ENCODE measurements at places on chromosomes 12 and 14.

DNA sequence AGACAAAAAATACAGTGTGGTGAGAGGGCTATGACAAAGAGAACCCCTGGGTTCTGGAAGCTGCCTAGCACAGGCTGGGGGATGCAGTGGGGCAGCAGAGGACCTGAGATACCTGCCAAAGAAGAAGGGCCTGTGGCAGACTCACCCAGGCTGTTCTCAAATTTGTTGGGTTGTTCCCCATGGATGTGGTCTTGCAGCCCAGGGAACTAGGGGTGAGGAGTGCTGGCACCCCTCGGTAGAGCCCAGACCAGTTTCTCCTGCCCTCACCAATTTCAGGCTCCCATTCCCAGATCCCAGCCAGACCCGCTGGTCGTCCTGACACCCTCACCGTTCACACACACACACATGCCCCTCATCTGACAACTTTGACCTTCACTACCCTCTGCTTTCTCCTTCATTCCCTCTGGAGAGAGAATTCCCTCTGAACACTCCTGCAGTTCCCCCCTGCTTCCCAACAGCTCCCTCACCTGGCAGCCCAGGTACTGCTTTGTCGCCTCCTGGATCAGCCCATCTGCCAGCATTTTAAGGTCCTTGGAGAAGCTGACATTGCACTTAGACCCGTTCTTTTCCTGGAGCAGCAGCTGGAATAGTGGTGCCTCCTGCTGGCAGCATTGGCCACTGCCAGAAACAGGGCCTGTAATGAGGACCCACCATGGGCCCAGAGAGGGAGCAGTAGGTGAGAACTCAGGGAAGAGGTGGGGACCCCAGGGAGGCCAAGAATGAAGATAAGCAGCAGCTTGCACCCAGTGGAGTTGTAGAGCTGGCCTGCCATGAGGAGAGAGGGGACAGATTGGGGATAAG lies 5.9 kb upstream of the GDF11 start:
- no peaks in the 10 kb centered on the region for H3K27me3 ChIP-seq
- DNase-seq, result peak; percentile 41
- no peak overlapping the region for H3K4me3 ChIP-seq
- H3K27ac ChIP-seq, result no peak overlapping the region
- H3K4me1 ChIP-seq, result peaks cover 12% of the 10 kb centered on the region
- H3K36me3 ChIP-seq, result no peaks in the 10 kb centered on the region

DNA sequence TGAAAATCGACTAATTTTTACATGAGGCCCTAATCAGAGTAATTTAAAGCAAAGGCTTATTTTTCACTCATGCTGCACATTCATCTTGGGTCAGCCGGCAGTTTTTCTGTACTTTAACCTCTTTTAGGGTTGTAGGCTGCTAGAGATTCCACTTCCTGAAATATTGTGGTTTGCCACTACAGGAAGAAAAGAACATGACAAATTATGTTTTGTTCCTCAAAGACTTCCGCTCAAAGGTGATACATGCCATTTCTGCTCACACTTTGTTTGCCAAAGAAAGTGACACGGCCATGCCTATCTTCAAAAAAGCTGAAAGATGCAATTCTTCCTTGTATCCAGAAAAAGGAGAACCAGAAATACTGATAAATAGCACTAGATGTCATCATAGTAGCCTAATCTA lies 183.4 kb upstream of the PPFIA2 start:
- peak; percentile 67 for DNase-seq
- H3K4me3 ChIP-seq, result no peak overlapping the region
- no peaks in the 10 kb centered on the region for H3K36me3 ChIP-seq
- H3K4me1 ChIP-seq, result peaks cover 9% of the 10 kb centered on the region
- no peaks in the 10 kb centered on the region for H3K27me3 ChIP-seq

DNA sequence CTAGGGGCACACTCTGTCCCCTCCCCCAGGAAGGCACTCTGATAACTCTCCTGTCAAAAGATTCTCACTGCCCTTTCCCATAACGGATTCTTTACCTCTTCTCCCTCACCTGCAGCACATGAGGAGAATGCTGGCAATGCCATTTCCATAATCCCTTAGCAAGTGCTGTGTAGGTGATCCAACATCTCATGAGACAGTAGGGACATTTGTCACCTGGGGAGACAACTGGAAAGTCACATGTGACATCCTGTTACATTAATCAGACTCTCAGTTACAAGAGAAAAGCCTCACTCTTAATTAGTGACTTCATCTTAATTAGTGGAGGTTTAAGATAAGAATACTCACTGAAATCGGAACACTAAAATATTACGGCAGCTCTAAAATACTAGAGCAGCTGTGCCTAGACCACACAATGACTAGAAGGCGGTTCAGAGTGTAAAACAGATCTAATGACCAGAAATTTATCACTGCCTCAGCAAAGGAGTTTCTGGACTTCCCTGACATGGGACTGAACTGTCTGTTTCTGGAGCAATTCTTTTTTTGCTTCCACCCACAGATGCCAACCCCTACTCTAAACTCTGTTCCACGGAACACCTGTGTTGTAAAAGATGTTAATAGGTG lies 75.1 kb downstream of the SPTSSA start:
- DNase-seq, result no peak
- H3K4me3 ChIP-seq, result no peak overlapping the region
- no peaks in the 10 kb centered on the region for H3K36me3 ChIP-seq
- H3K27me3 ChIP-seq, result no peaks in the 10 kb centered on the region
- H3K27ac ChIP-seq, result no peak overlapping the region
- no peaks in the 10 kb centered on the region for H3K4me1 ChIP-seq

DNA sequence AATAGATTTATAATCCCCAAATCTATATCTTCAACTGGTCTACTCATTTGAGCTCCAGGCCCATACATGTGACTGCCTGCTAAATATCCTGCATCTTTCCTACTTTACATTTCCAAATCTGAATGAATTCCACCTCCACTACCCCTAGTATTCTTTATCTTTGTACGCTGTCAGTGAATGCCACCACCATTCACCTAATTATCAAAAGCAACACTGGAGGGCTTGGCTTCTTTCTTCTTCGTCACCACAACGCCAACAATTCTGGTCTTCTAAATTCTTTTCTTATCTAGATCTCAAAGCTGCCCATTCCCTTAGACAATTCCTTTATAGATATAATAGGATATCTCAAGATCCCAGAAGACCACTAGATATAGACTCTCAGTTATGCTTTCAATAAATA lies 47.1 kb upstream of the ADAMTS20 start:
- H3K4me3 ChIP-seq, result no peak overlapping the region
- no peaks in the 10 kb centered on the region for H3K4me1 ChIP-seq
- H3K36me3 ChIP-seq, result no peaks in the 10 kb centered on the region
- no peaks in the 10 kb centered on the region for H3K27me3 ChIP-seq
- DNase-seq, result no peak

GRCh38 chr14:61344437-61345150 lies 23.2 kb downstream of the PRKCH start:
- no peaks in the 10 kb centered on the region for H3K27me3 ChIP-seq
- no peak for DNase-seq
- no peak overlapping the region for H3K4me3 ChIP-seq
- no peak overlapping the region for H3K27ac ChIP-seq

DNA sequence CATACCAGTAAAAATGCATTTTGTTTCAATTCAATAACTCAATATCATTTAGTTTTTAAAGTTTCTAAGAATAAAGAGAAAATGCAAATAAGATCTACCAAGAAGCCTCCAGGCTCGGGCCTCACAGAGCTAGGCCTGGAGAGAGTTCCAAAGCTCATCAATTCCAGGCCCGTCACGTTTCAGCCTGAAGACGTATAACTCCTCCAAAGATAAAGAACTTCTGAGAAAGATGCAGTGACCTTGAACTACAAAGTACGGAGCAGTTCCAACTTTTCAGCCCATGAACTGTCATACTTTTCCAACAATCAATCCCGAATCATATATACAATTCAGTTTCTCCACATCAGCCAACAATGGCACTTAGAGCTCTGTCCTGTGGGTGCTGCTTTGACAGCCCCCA lies 17.8 kb downstream of the CORO1C start:
- no peak for DNase-seq
- no peak overlapping the region for H3K27ac ChIP-seq
- H3K4me1 ChIP-seq, result peaks cover 24% of the 10 kb centered on the region
- no peak overlapping the region for H3K4me3 ChIP-seq
- no peaks in the 10 kb centered on the region for H3K27me3 ChIP-seq

- no peaks in the 10 kb centered on the region for H3K4me1 ChIP-seq
- DNase-seq, result no peak
- H3K27ac ChIP-seq, result no peak overlapping the region
Measured at GRCh38 chr14:68662392-68662791, 130.5 kb downstream of the ZFP36L1 start.

DNA sequence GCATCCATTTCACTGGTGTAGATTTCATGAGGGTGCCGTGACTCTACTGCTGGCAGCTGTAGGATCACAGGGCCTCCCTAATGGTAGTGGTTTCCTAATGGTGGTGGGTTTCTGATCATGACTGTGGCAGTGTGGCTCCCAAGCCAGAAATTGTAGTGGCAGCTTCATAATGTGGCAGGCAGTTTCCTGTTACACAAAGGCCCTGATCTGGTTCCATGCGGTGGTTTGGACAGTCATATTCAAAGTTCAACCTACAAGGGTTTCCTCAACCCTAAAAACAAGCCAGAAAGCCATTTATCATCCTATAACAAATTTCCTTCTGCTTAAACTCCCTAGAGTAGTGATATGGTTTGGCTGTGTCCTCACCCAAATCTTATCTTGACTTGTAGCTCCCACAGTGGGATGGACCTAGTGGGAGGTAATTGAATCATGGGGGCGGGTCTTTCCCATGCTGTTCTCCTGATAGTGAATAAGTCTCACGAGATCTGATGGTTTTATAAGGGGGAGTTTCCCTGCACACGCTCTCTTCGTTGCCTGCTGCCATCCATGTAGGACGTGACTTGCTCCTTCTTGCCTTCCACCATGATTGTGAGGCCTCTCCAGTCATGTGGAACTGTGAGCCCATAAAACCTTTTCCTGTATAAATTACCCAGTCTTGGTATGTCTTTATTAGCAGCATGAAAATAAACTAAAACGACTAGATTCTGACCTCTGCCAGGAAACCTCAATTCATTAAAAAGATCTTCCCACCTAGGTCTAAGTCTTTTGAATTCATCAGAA lies 257.1 kb downstream of the EFCAB11 start:
- no peak overlapping the region for H3K27ac ChIP-seq
- H3K27me3 ChIP-seq, result no peaks in the 10 kb centered on the region
- H3K36me3 ChIP-seq, result no peaks in the 10 kb centered on the region
- H3K4me1 ChIP-seq, result 0 out of 2 replicates have a peak, but pooled peaks cover 4% of the 10 kb centered on the region

GRCh38 chr14:92455231-92455630 lies 58.4 kb upstream of the RIN3 start:
- no peaks in the 10 kb centered on the region for H3K36me3 ChIP-seq
- no peaks in the 10 kb centered on the region for H3K27me3 ChIP-seq
- H3K27ac ChIP-seq, result no peak overlapping the region
- H3K4me1 ChIP-seq, result no peaks in the 10 kb centered on the region
- H3K4me3 ChIP-seq, result no peak overlapping the region

- no peak for DNase-seq
- H3K4me3 ChIP-seq, result no peak overlapping the region
- H3K36me3 ChIP-seq, result no peaks in the 10 kb centered on the region
Measured at GRCh38 chr14:41457393-41457792, 149.3 kb upstream of the LRFN5 start.

GRCh38 chr12:117761528-117762100 lies 207.2 kb downstream of the KSR2 start:
- DNase-seq, result no peak
- no peaks in the 10 kb centered on the region for H3K27me3 ChIP-seq
- no peaks in the 10 kb centered on the region for H3K36me3 ChIP-seq

DNA sequence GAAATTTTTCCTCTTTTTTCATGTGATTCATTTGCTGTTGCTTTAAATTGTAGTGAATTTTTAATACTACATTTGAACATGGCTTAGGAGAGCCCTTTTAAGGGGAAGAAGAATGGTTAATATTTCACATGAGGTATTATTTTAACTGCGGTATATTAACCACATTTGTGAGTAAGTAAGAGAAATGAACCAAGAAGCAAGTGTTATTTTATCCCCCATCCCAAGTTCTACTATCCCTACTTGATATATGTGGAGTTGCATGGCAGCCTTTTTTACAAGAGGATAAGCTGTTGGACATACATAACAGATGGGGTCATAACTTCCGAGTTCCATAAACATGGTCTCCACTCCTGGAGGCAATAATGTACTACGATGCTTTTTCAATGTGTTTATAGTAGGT lies 623.3 kb downstream of the LRFN5 start:
- H3K36me3 ChIP-seq, result no peaks in the 10 kb centered on the region
- H3K4me1 ChIP-seq, result peaks cover 11% of the 10 kb centered on the region
- no peaks in the 10 kb centered on the region for H3K27me3 ChIP-seq
- H3K4me3 ChIP-seq, result no peak overlapping the region

- no peaks in the 10 kb centered on the region for H3K27me3 ChIP-seq
- no peaks in the 10 kb centered on the region for H3K36me3 ChIP-seq
- no peaks in the 10 kb centered on the region for H3K4me1 ChIP-seq
- H3K4me3 ChIP-seq, result no peak overlapping the region
- no peak for DNase-seq
- no peak overlapping the region for H3K27ac ChIP-seq
Measured at GRCh38 chr12:131327521-131328488, 374.1 kb downstream of the ADGRD1 start.

DNA sequence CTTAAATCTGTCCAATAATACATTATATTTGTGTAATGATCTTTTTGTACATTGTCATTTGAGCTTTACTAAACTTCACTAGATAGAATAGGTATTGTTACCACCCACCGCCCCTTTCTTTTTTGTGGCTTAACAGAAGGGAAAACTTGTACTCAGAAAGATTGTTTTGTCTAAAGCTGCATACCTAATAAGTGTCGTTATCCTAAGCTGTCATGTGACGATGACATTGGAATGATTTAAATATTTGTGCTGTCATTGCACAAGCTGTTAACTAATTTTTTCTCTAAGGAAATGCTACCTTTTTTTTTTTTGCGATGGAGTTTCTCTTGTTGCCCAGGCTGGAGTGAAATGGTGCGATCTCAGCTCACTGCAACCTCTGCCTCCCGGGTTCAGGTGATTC lies 3.6 kb downstream of the DIP2B start:
- H3K4me3 ChIP-seq, result no peak overlapping the region
- H3K27ac ChIP-seq, result no peak overlapping the region
- peaks cover 12% of the 10 kb centered on the region for H3K4me1 ChIP-seq
- H3K27me3 ChIP-seq, result no peaks in the 10 kb centered on the region
- H3K36me3 ChIP-seq, result no peaks in the 10 kb centered on the region

GRCh38 chr14:58492044-58492443 lies 64.5 kb downstream of the KIAA0586 start:
- H3K27ac ChIP-seq, result no peak overlapping the region
- no peaks in the 10 kb centered on the region for H3K36me3 ChIP-seq
- H3K4me1 ChIP-seq, result peaks cover 8% of the 10 kb centered on the region
- H3K4me3 ChIP-seq, result no peak overlapping the region
- no peaks in the 10 kb centered on the region for H3K27me3 ChIP-seq
- DNase-seq, result no peak

- H3K36me3 ChIP-seq, result no peaks in the 10 kb centered on the region
- H3K27me3 ChIP-seq, result no peaks in the 10 kb centered on the region
- peak overlapping the region; percentile 61 for H3K27ac ChIP-seq
- DNase-seq, result peak; percentile 43
Measured at GRCh38 chr12:129530984-129531383, 372.8 kb downstream of the TMEM132D start.

DNA sequence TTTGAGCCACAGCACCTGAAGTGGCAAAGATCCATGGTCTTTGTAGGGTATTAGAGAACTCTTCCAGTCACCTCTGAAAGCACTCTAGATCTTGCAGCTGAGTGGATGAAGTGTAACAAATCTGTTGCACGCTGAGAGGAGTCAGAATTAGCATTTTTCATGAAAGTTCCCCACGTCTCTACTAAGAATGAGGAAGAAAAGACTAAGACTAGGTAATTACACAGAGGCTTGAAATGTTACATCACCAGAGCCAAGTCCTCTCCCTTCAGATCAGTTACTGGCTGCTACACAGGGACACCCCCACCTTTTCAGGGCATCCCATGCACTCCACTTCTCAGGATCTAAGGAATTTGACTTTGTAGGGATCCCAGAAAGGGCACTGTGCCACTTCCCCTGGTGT lies 98.6 kb upstream of the FKBP4 start:
- no peak overlapping the region for H3K27ac ChIP-seq
- H3K27me3 ChIP-seq, result 0 out of 2 replicates have a peak, but pooled peaks cover 6% of the 10 kb centered on the region
- H3K4me3 ChIP-seq, result no peak overlapping the region
- H3K4me1 ChIP-seq, result no peaks in the 10 kb centered on the region
- H3K36me3 ChIP-seq, result no peaks in the 10 kb centered on the region

Measured in MM.1S (cell line).